Renal cortex interstitium (tissue), 15 donors: ENCODE measurements at places on chromosomes 3 and 15. TPM values are rescaled to one million over a fixed set of nuclear protein-coding genes. Genes with fewer than 3 reads are reported as not detected.

- DNase-seq = no peak
These were observed 53.1 kb upstream of the GNB4 start for GRCh38 chr3:179504371-179504770.

- DNase-seq = no peak
These were observed 2.2 kb upstream of the MFGE8 start for GRCh38 chr15:88915354-88915753.

GRCh38 chr3:11367143-11367693 is 95.0 kb downstream of the ATG7 start:
- DNase-seq = no peak

- no peak for DNase-seq
These were observed 34.1 kb upstream of the TM4SF1 start for GRCh38 chr3:149411583-149411982.

The ELL3 gene
- polyA plus RNA-seq = 3.3 TPM

The EIF1B gene
- polyA plus RNA-seq = 132 TPM
